ENCODE measurements at places on chromosomes 12 and 14. TPM values are rescaled to one million over a fixed set of nuclear protein-coding genes. Genes with fewer than 3 reads are reported as not detected.

CABP1 gene
- total RNA-seq, result not detected

SRGAP1 gene
- total RNA-seq, result 13.8 TPM

CIROP gene
- 0.19 TPM for total RNA-seq

PNP gene
- 85.2 TPM for total RNA-seq

DNA sequence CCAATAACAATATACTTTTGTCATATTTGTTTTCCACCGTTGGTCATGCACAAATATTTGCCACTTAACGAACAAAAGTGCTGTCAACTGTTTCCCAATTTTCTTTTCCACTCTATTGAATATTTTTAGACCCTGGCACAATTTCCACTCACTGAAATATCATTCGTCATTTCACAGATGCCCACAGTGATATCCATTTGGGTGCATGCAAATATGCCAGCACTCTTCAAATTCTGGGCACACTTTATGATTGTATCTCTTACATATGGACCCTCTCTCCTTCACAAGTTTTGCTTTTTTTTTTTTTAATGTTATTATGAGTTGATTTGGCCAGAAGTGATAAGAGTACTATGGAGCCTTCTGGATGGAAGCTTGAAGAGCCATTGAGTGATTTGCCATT, 1557.3 kb upstream of the FLRT2 start:
- no peak for DNase-seq

DNA sequence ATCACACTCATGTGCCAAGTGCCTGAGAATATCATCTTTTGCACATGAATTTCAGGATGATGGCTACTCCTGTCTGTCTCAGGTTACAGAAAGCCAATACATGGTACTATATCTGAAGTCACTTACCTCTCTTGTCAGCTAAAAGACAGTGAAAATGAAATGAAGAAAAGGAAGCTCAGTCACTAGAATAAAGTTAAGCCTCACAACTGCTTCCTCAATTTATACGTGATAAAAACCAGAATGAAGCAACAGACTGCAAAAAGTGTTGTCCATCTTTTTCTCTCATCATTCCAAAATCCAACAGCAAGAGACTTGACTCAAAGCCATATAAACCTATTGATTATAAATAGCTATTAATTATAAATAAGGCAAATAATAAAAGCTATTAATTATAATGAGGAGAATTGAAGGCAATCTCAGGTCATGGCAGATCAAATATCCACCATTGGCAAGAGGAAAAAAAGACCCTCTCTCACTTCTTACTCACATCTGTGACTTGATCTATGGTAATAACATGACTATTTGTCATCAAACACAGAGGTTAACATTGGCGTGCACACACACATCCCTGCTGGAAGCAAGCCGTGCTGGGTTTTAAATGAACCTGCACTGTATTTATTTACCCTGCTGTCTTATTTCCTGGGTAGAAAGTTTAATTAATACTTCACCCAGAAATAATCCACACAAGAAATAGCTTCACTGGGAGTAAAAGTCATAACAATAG, 10.0 kb downstream of the NIN start:
- peak; percentile 19 for DNase-seq

- DNase-seq, result no peak
Observed at GRCh38 chr14:35134329-35135123, 12.2 kb downstream of the PRORP start.

GRCh38 chr12:29131539-29131938, 17.5 kb upstream of the FAR2 start:
- no peak for DNase-seq

GRCh38 chr12:12891881-12892355, 556 bp downstream of the GPRC5A start:
- no peak for DNase-seq

DNA sequence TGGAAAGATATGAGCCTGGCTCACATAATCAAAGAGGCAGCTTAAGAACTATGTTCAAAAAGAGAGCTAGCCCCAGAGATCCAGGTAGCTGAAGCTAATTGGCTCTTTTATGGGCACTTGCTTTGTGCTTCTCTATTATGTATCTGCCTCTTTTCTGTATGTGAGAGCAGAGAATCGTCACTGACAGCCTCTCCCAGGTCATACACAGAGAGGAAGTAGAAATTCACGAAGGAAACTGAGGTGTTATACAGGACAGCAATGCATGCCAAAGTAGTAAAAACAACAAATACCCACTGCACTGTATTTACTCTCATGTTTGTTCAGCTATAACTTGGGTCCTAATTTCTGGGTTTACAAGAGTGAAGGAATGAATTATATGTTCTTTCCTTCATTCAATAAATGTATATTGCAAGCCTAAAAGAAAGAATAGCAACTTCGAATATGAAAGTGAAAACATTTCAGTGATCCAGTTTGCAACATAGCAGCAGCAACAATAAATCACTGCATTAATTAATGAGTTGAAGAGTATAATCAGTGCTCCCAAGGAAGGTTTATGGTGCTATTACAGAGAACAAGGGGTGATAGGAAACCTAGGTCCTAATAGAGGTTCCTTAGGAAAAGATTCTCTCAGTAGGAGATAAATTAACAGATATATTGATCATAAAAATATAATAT, 47.1 kb upstream of the ATXN7L3B start:
- DNase-seq, result no peak

GRCh38 chr12:59080101-59080500, 159.8 kb upstream of the LRIG3 start:
- no peak for DNase-seq

- no peak for DNase-seq
Observed at GRCh38 chr12:67111182-67111581, 158.0 kb upstream of the CAND1 start.

MAP3K12 gene
- total RNA-seq, result 12.6 TPM

DNA sequence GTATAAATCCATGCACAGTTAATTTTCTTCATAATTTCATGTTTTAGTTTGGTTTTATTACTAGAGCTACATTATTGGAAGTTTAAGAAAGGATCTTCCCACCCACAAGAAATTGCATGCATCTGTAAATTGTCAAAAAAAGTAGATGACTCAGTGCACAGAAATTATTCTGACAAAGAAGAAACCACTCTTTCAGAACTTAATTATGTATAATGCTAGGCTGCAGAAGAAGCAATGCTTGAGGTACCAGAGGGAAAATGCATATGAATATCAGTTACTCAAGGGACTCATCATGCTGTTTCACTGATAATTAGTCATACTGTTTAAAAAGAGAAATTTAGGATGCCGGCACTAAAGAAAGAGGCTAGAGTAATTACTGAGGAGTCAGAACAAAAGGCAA, 147.0 kb downstream of the SLC16A7 start:
- no peak for DNase-seq

- DNase-seq, result no peak
Observed at GRCh38 chr12:117671734-117672133, 297.1 kb downstream of the KSR2 start.

- no peak for DNase-seq
Observed at GRCh38 chr12:64099397-64099796, 122.7 kb downstream of the KICS2 start.

TDRD9 gene
- 2.9 TPM for total RNA-seq

DNA sequence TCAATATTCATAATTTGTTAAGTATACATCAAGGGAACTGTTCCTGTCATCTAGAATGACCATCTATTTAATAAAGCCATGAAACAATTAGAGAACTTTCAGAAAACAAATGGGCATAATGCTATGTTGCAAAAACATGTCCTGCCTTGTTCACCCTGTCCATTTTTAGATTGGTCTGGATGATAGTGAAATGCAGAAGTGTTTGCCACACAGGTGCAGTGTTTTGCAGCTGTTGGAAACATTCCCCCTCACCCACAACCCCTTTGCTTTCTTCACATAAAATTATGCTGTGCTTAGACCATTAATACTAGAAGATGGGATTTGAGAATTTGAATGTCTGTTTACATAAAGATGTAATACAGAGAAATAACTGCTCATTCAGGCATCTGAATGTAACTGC, 36.5 kb downstream of the LEMD3 start:
- DNase-seq, result no peak

RIPK3 gene
- total RNA-seq, result 3.8 TPM

GYS2 gene
- total RNA-seq, result not detected

DNA sequence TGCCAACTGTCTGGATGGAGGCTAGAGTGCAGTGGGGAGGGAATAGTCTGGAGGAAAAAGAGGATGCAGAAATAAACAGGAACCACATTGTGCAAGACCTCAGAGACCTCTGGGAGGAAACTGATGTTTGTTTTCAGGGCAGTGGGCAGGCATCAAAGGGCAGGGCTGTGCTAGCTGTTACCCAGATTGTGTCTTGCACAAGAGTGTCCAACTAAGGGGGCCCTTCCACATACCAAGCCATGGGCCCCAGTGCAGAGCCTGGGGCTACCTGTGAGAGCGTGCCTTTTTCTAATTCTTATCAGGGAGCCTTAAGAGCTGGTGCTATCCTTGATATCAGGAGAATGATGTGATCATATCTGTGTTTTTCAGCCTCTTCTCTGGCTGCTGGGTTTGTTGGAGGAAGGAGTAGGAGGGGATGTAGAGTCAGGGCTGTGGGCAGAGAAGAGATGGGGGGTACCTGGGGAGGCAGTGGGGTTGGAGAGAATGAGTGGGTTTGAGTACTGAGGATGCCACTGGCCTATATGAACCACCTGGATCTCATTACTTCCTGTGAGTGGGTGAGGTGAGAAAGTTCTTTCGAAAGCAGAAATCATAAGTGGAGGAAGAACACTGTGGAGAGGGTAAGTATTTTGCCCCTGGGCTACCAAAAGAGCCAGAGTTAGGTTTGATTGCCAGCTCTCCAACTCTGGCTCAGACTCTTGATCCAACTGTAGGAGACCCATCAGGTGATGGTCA, 259.2 kb upstream of the CRY1 start:
- DNase-seq, result no peak

- no peak for DNase-seq
Observed at GRCh38 chr14:73613419-73613963, 1.2 kb downstream of the ACOT6 start.
